Thyroid gland (tissue), 4 donors: ENCODE measurements at places on chromosomes 1 and 21.

- DNase-seq = no peak
Measured at GRCh38 chr1:168636200-168636599, 59.8 kb downstream of the XCL1 start.

- no peak for DNase-seq
Measured at GRCh38 chr1:8938232-8938999, 7.3 kb upstream of the CA6 start.

DNA sequence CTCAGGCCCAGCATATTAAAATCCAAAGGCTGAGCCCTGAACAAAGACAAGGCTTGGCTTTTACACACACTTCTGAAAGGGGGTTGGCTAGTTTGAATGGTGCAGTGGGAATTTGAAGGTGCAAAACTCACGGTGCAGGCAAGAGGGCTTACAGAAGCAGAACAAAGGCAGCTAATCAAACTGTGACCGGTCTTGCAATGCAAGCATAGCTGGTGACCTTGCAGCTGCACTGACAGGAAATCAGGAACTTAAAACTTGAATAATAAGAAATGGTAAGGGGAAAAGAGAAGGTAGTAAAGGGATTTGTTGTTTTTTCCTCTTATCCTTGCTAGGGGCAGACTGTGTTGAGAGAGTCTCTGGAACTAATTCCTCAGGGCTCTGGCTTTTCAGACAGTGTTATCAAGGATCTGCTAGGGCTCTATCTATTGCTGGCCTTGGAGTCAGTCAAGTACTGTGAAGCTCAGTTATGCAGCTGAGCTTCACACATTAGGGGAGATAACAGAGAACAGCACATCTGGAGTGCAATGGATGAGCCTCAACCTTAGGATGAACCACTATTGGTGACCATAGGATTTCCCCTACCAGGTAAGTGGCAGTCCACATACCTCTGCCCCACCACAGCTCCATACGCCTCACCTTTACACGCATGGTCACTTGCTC lies 97.6 kb downstream of the PPIAL4G start:
- no peak for DNase-seq

GRCh38 chr1:65049941-65050713 lies 83.8 kb upstream of the JAK1 start:
- no peak for DNase-seq

- DNase-seq = no peak
Measured at GRCh38 chr1:194071205-194071604, 884.8 kb upstream of the B3GALT2 start.

GRCh38 chr1:156067262-156067661 lies 6.3 kb downstream of the RAB25 start:
- no peak for DNase-seq

DNA sequence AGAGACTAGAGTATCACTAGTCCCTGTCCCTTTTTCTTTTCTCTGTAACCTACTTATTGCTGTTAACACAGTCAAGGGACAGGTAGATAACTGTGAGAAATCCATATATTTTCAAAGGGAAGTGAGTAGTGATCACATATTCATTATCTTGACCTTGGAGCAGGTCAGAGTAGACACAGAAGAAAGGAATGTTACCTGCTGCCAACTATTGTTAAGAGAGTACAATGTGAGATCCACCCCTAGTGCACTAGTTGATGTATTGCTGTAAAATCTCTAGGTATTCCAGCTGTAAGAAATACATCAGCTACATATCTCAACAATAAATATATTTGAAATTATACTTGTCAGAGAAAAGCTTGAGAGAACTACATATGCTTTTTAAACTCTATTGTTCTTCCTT lies 68.7 kb upstream of the ADGRL2 start:
- DNase-seq = no peak

DNA sequence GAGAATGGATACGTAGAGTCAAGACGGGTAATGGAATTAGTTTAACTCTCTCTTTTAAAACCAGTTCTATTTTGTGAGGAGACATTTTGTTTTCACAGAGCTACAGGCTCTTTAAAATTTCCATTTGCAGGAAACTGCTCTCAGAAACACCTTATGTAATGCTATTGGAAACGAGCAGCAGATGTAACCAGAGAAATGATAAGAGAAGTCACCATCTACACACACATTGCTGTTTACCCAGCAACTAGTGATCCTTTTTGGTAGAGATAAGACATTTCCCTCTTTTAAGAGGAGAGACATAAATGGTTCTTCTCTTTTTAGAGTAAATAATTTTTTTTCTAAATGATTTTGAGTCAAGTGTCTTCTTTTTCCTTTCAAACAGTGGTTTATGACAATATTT lies 80.6 kb downstream of the KCTD3 start:
- DNase-seq = no peak

- DNase-seq = no peak
Measured at GRCh38 chr1:67239738-67240137, 67.9 kb upstream of the IL12RB2 start.
